ENCODE measurements at places on chromosomes 16 and 17.

- peak; percentile 48 for DNase-seq
Measured at GRCh38 chr16:12256921-12257320, 280.4 kb downstream of the SNX29 start.

- no peak for DNase-seq
Measured at GRCh38 chr17:45312477-45313420, 4.1 kb downstream of the MAP3K14 start.

DNA sequence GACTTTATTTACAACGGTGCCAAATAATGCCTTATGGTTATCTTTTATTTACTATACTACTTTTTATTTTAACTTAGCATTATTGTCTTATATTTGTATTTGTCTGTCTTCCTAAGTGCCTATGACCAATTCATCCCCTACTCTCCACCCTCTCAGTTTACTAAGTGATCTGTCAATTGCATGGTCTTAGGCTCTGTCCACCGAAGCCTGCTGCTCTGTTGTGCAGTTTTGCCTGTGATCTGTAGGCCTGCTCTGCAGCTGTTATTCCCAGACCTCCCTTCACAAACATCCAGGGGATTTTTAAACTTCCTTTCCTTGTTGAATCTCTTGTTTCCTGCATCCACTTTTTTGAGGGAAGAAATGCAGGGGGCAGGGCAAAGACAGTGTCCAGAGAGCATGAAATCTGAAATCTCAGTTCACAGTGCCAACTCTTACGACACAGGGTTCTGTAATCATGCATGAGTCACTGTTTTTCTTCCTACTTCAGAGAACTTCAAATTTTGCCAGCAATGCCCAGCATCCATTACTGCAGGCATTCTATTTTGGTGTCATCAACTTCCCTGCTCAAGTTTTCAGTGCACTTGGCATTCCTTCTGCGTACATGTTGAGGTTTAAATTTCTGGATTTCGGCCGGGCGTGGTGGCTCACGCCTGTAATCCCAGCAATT is 11.4 kb downstream of the SLFN5 start:
- peak; percentile 89 for DNase-seq

GRCh38 chr16:1159973-1160772 is 7.3 kb downstream of the CACNA1H start:
- DNase-seq = no peak

GRCh38 chr17:29140631-29141513 is 39.3 kb downstream of the MYO18A start:
- peak; percentile 10 for DNase-seq

GRCh38 chr17:46043606-46044005 is 44.6 kb downstream of the STH start:
- DNase-seq = no peak

GRCh38 chr17:41171886-41172285 is 3.9 kb upstream of the KRTAP4-3 start:
- DNase-seq = no peak

- DNase-seq = peak; percentile 43
Measured at GRCh38 chr17:27457731-27458523, 1.7 kb downstream of the KSR1 start.

DNA sequence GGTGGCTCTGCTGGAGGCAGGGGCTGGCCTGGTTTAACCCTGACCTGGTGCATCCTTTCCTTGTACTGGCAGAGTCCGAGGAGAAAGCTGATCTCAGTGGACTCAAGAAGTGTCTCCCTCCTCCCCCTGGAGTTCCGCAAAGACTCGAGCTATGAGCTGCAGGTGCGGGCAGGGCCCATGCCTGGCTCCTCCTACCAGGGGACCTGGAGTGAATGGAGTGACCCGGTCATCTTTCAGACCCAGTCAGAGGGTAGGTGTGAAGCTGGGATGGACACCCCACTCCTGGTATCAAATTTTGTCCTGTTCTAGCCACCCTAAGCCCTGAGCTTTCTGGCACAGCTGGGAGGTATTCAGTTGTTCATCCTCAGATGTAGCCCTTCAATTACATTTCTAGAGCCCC is 42.5 kb downstream of the IL21R start:
- no peak for DNase-seq

GRCh38 chr17:56699186-56699894 is 105.8 kb downstream of the NOG start:
- peak; percentile 96 for DNase-seq

GRCh38 chr16:87368029-87368770 is 15.4 kb downstream of the FBXO31 start:
- no peak for DNase-seq

- DNase-seq = no peak
Measured at GRCh38 chr17:82602487-82602886, 45.8 kb downstream of the WDR45B start.

DNA sequence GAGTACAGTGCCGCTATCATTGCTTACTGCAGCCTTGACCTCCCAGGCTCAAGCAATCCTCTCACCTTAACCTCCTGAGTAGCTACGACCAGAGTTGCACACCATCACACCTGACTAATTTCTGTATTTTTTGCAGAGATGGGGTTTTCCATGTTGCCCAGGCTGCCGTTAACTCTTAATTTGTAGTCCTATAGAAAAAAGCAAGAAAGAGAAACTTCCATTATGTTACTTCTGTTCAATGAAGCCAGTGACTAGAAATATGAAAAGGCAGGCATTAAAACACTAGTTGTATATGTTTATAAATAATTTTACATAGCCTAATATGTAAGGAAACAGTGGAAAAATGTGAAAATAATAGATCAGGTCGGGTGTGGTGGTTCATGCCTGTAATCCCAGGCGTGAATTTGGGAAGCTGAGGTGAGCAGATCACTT is 9.7 kb downstream of the RAD51C start:
- DNase-seq = no peak

- DNase-seq = no peak
Measured at GRCh38 chr17:82061047-82061925, 4.3 kb downstream of the DUS1L start.

DNA sequence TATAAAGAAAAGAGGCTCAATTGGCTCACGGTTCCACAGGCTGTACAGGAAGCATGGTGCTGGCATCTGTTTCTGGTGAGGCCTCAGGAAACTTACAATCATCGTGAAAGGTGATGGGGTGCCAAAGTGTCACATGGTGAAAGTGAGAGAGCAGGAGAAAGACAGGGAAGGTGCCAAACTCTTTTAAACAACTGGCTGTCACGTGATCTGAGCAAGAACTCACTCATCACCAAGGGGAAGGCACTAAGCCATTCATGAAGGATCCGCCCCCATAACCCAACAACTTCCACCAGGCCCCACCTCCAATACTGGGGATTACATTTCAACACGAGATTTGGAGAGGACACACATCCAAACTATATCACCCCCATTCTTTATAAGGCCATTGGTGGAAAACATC is 28.4 kb upstream of the HS3ST2 start:
- DNase-seq = no peak

DNA sequence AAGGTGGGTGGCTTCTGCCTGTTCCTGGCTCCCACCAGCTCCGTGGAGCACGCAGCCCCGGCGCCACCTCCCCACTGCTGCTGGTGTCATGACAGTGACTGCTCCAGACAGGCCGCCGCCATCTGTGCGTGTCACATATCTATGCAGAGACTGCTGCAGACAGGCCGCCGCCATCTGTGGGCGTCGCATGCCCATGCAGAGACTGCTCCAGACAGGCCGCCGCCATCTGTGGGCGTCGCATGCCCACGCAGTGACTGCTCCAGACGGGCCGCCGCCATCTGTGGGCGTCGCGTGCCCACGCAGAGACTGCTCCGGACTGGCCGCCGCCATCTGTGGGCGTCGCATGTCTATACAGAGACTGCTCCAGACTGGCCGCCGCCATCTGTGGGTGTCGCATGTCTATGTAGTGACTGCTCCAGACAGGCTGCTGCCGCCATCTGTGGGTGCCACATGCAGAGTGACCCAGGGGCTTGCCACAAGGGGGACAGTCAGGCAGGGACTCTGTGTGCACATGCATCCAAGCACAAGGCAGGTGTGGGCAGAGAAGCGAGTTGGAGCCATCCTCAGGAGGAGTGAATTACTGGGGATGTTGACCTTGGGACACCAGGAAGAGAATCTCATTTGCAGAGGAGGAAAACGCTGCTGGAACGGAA is 3.3 kb upstream of the FN3KRP start:
- DNase-seq = no peak

- DNase-seq = no peak
Measured at GRCh38 chr17:47883589-47884426, 12.2 kb upstream of the SP2 start.

- peak; percentile 82 for DNase-seq
Measured at GRCh38 chr16:3980253-3981111, 100.0 kb upstream of the CREBBP start.

DNA sequence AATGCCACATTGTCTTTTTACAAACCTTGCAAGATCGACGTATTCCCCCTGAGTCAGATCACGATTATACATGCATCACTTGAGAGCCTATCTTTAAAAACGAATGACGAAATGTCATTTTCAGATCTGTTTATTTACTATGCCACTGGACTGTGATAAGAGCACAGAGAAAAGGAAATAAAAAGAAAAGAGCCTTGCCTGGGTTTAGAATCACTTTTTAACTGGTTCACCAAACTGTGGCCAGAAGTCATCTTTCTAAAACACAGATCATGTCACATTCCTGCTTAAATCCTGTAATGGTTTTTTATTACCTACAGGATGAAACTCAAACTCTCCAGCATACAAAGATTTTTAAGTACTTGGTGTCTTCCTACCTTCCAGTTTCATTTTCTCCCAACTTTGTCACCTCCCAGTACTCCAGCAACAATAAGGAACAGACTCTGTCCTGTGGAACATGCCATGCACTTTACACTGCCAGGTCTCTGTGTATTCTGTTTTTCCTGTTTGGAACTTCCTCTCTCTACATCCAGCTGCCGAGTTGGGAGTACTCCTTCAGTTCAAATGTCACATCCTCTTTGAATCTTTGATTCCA is 91.5 kb downstream of the SNX11 start:
- DNase-seq = no peak

DNA sequence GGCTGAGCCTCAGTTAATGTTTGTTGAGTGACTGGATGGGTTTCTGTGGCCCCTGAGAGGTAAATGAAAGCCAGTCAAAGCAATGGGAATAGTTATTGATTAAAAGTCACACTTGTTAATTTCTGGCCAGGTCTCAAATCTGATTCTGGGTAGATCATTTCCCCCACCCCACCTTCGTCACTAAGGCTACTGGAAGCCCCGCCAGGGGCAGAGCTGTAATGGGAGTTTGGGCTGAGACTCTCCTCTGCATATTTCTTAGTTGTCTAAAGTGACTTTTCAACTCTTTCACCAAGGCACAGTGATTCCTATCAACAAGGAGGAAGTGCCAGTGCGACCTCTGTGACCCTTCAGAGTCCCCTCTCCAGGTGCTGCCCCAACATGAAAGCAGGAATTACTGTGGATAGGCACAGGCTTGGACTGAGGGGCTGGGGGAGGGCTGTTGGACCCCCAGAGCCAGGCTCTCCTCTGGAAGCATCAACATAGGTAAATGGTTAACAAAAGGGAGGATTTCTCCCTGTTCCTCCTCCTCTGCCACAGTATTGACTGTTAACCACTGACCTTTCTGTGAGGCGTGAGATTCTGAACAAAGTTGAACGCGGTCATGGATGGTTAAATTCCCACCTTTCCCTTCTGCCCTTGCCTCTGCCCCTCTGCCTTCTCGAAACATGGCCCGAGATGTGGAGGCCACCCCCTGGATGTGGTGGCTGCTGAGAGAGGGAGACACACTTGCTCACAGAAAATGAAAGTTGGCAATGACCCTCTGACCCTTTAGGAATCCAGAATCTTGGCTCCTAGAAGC is 20.8 kb upstream of the TBX2 start:
- no peak for DNase-seq

- no peak for DNase-seq
Measured at GRCh38 chr17:67262435-67263117, 17.6 kb upstream of the HELZ start.

GRCh38 chr16:57823836-57824235 is 21.5 kb upstream of the KIFC3 start:
- peak; percentile 59 for DNase-seq

DNA sequence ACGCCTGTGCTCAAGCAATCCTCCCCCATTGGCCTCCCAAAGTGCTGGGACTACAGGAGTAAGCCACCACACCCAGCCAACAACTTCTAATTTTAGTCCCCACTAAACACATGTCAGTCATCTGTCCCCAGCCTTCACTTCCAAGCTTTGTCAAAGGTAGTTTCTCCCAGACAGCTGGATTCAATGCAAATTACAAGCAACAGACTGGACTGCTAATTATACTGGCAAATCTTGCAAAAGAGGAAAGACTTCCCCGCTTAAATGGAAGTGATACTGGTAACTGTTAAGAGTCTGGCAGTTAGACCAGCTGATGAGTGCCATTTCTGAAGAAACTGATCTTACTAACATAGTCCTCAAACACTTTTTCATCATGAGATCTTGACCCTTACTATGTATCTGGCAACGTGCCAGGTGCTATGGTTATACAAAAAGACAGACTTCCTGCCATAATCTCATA is 8.2 kb upstream of the GGA2 start:
- no peak for DNase-seq

DNA sequence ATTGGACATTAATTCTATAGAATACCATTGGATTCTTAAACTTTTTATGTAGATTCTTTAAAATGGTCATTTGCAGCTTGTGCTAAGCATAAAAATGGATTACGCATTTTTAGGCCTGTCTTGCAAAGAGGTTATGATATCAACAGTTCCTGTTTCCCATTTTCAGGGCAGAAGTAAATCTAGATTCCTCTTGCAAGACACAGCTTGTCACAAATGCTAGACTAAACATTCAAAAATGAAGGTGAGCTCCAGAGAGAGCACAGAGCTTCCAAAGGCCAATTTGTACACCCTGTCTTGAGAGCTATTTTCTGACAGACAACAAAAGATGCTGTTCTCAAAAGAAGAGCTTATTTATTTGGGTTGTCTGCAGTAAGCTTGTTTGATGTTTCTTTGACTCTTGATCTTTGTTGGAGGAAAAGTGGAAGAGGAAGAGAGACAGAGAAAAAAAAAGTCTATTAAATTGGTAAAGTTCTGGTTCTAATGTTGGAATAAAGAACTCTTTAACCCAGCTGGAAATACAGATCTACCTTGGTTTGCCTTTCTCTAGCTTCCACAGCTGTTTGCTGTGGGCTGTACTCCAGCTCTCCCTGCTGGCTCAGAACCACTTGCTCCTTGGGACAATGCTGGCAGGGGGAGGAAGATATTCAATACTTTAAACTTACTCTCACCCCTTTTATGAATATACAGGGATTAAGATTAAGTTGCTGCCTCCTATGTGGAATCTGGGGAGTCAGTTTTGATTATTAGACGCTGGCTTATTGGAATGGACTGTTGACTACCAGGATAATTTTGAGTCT is 651.8 kb downstream of the CDH11 start:
- peak; percentile 17 for DNase-seq

All from astrocyte of the hippocampus (primary cell).